Panc1 (cell line): ENCODE measurements at places on chromosomes 4 and X.
A peak's percentile ranks its signal among the peaks of the same experiment; 100 is the strongest.

- no peak overlapping the region for H3K27ac ChIP-seq
- no peaks in the 10 kb centered on the region for H3K27me3 ChIP-seq
- no peak overlapping the region for H3K4me3 ChIP-seq
- no peaks in the 10 kb centered on the region for H3K36me3 ChIP-seq
- DNase-seq: no peak
These were observed 140.5 kb downstream of the PACRGL start for GRCh38 chr4:20840648-20841190.

- H3K27ac ChIP-seq: no peak overlapping the region
- H3K4me3 ChIP-seq: peak overlapping the region; percentile 9; the same call in 1 of the 2 replicates
These were observed 178.6 kb upstream of the MAMLD1 start for GRCh38 chrX:150184491-150184890.

DNA sequence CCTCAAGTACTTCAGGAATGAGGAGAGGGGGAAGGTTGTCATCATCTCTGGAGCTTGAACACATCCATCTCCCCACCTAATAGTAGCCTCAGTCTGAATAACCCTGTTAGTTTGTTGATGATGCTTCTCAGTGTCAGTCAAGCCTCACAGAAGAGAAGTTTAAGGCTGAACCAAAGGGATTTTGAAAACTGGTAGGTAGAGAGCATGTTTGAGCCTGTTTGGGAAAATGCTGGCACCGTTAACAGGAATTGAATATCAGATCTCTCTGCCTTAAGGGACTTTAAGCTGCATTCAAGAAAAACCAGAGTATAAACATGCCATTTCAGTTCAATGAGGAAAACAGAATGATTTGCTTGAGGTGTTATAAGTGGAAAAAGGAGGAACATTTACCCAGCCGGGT lies 73.1 kb downstream of the MAPK10 start:
- DNase-seq: no peak
- no peak overlapping the region for H3K27ac ChIP-seq
- H3K27me3 ChIP-seq: no peaks in the 10 kb centered on the region
- no peak overlapping the region for H3K4me3 ChIP-seq

GRCh38 chrX:122517786-122518185 lies 666.3 kb upstream of the GRIA3 start:
- no peaks in the 10 kb centered on the region for H3K27me3 ChIP-seq
- DNase-seq: no peak
- no peaks in the 10 kb centered on the region for H3K4me1 ChIP-seq
- no peak overlapping the region for H3K4me3 ChIP-seq
- H3K27ac ChIP-seq: no peak overlapping the region

DNA sequence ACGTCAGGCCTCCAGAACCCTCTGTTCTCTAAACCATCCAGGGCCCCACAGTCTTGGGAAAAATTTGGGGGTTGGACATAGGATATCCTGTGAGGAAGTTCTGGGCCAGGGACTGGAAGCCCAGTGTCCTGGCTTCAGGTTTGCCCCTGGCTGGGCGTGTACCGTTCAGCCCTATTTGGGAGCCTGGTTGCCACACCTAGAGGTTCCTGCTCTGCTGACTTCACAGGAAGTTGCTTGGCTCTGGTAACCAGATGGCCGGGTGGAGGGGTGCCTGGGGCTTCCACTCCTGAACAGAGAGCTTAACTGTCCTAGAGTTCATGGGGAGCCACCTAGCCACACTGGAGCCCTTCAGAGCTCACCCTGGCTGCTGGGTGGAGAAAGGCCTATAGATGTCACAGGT lies 1.1 kb downstream of the TAFAZZIN start:
- no peak for DNase-seq
- H3K4me1 ChIP-seq: peaks cover 27% of the 10 kb centered on the region
- no peaks in the 10 kb centered on the region for H3K36me3 ChIP-seq
- peak overlapping the region; percentile 79 for H3K4me3 ChIP-seq
- H3K27ac ChIP-seq: peak overlapping the region; percentile 95
- H3K27me3 ChIP-seq: no peaks in the 10 kb centered on the region

- H3K4me1 ChIP-seq: no peaks in the 10 kb centered on the region
- H3K27me3 ChIP-seq: no peaks in the 10 kb centered on the region
- no peak overlapping the region for H3K27ac ChIP-seq
- no peak overlapping the region for H3K4me3 ChIP-seq
These were observed 13.7 kb upstream of the UGT2B17 start for GRCh38 chr4:68589790-68590189.

GRCh38 chr4:188295899-188296298 lies 156.7 kb downstream of the TRIML1 start:
- H3K27me3 ChIP-seq: no peaks in the 10 kb centered on the region
- H3K27ac ChIP-seq: no peak overlapping the region
- DNase-seq: no peak
- H3K36me3 ChIP-seq: no peaks in the 10 kb centered on the region
- no peak overlapping the region for H3K4me3 ChIP-seq
- H3K4me1 ChIP-seq: no peaks in the 10 kb centered on the region

DNA sequence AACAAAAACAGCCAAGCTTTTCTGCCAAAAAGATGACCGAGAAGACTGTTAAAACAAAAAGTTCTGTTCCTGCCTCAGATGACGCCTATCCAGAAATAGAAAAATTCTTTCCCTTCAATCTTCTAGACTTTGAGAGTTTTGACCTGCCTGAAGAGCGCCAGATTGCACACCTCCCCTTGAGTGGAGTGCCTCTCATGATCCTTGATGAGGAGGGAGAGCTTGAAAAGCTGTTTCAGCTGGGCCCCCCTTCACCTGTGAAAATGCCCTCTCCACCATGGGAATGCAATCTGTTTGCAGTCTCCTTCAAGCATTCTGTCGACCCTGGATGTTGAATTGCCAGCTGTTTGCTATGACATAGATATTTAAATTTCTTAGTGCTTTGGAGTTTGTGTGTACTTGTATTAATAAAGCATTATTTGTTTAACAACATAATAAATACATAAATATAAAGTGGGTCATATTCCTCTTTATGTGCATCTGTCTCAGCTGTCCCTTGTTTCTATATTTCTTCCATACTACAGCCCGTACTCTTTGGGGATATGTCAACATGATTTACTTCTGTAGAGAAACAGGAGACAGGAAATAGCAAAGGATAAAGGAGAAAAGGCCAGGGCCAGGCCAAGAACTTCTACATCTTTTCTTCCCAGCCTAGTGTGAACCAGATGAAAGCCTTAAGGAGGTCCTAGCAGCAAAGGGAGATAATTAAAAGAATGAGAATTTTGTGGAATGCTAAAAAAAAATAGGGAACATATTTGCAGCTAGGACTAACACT lies 667 bp downstream of the PTTG2 start:
- no peaks in the 10 kb centered on the region for H3K27me3 ChIP-seq
- no peak overlapping the region for H3K4me3 ChIP-seq
- DNase-seq: no peak
- no peaks in the 10 kb centered on the region for H3K4me1 ChIP-seq

DNA sequence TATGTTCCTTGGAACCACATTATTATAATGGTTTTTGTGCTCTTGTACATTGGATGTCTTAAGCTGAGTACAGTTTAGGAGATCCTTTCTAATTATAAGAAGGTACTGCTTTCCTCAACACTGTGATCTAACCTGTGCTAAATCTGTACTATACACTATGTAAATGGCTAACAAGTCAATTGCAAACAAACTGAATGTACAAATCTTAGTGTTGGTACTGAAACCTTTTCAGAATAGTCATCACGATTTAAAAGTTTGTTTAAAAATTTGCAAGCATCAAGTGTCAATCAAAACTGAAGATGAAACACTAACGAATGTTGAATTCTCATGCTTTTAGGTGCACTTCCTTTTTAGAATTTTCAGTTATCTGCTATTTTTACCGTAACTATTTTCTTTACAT lies 2090.4 kb upstream of the TENM3 start:
- no peaks in the 10 kb centered on the region for H3K36me3 ChIP-seq
- no peaks in the 10 kb centered on the region for H3K27me3 ChIP-seq
- DNase-seq: no peak
- H3K4me1 ChIP-seq: no peaks in the 10 kb centered on the region
- no peak overlapping the region for H3K27ac ChIP-seq
- no peak overlapping the region for H3K4me3 ChIP-seq

DNA sequence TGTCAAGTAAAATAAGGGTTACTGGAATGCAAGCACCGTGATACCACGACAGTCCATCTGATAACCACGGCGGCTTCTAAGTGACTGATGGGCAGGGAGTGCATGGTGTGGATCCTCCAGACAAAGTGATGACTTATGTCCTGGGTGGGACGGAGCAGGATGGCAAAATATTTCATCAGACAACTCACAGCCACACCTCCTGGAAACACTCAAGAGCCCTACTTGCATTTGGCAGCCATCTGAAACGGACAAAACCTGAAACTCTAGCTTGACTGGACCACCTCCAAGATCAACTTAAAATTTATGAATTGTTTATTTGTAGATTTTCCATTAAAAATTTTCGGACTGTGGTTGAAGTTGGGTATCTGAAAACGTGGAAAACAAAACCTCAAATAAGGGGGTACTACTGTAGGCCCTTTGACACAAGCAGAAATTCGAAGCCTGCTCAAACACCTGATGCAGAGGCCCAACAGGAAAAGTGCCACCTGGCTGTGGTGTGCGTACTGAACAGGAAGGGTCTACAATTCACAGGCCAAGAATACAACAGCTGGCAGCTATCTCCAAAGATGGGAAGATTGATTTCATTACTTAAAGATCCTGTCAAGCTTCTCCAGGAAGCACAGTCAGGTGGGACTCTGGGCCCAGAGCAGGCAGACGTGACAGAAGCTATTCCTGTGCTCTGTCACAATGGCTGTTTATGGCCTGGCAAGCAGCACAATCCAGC lies 26.0 kb downstream of the LRIT3 start:
- DNase-seq: no peak
- H3K27me3 ChIP-seq: no peaks in the 10 kb centered on the region
- H3K36me3 ChIP-seq: no peaks in the 10 kb centered on the region
- H3K27ac ChIP-seq: no peak overlapping the region

- H3K27me3 ChIP-seq: no peaks in the 10 kb centered on the region
- H3K27ac ChIP-seq: peak overlapping the region; percentile 98
- no peak for DNase-seq
- H3K36me3 ChIP-seq: no peaks in the 10 kb centered on the region
- H3K4me1 ChIP-seq: peaks cover 34% of the 10 kb centered on the region
These were observed 124.5 kb upstream of the ZCCHC13 start for GRCh38 chrX:74179499-74179898.

DNA sequence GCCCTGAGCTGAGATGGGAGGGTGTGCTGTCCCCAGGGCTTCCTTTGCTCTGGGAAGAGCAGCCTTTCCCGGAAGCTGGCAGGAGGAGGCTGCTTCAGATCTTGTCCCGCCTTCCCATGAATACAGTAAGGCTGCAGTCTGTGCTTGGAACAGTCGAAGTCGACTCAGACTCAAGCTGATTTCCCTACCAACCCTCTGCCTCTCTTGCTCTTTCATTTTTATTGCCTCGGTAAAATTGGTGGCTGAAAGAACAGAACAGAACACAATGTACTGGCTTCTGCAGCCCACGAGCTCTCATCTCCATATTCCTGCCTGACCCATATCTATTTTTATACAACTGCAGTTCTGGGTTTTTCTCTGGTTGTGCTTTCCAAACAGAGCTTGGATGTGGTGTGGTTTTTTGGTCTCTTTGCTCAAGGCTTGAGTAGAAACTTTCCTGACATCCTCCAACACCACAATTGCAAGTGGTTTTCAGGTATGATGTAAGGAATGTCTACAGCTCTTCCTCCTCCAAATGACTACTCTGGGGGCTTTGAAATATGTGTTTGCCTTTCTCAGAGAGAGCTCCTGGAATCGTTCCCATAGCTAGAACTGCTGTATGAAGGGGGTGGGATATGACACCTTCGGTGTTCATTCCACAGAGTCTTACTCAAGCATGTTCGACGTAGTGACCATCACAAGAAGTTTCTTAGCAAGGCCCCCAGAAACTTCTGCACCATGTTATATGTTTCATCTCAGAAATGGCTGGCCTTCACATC lies 61.3 kb downstream of the ENPP6 start:
- H3K4me3 ChIP-seq: no peak overlapping the region
- no peaks in the 10 kb centered on the region for H3K36me3 ChIP-seq
- H3K27me3 ChIP-seq: peaks cover 9% of the 10 kb centered on the region
- H3K4me1 ChIP-seq: no peaks in the 10 kb centered on the region
- no peak overlapping the region for H3K27ac ChIP-seq

GRCh38 chrX:133215747-133216146 lies 2.4 kb downstream of the TFDP3 start:
- no peaks in the 10 kb centered on the region for H3K36me3 ChIP-seq
- H3K4me3 ChIP-seq: no peak overlapping the region
- no peak for DNase-seq
- H3K27ac ChIP-seq: no peak overlapping the region

DNA sequence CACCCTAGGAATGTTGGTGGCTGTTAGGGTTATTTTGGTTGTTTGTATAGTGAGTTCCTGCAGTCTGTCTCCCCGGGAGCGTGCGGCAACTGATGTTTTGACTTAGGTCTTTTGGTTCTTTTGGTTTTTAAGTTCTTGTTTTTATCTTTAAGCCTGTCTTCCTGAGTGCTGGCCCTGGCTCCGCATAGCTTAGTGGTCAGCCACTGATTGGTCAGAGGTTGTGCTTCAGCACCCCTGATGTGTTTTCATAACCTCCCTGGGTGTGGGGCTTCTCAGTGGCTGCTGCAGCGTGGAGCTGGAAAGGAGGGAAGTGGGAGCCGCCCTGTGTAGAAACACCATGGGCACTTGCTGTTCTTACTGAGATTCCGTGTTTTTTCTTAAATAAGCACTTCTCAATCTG lies 5.1 kb downstream of the PIGG start:
- H3K27ac ChIP-seq: no peak overlapping the region
- H3K27me3 ChIP-seq: no peaks in the 10 kb centered on the region
- no peak overlapping the region for H3K4me3 ChIP-seq
- peaks cover 11% of the 10 kb centered on the region for H3K4me1 ChIP-seq
- peaks cover 8% of the 10 kb centered on the region for H3K36me3 ChIP-seq

GRCh38 chr4:86220121-86220520 lies 139.7 kb downstream of the MAPK10 start:
- H3K4me3 ChIP-seq: no peak overlapping the region
- DNase-seq: no peak
- no peaks in the 10 kb centered on the region for H3K27me3 ChIP-seq
- H3K27ac ChIP-seq: no peak overlapping the region
- H3K36me3 ChIP-seq: no peaks in the 10 kb centered on the region
- H3K4me1 ChIP-seq: no peaks in the 10 kb centered on the region

GRCh38 chrX:18424482-18425198 lies 768 bp upstream of the CDKL5 start:
- H3K4me1 ChIP-seq: no peaks in the 10 kb centered on the region
- H3K27ac ChIP-seq: no peak overlapping the region
- H3K36me3 ChIP-seq: no peaks in the 10 kb centered on the region

DNA sequence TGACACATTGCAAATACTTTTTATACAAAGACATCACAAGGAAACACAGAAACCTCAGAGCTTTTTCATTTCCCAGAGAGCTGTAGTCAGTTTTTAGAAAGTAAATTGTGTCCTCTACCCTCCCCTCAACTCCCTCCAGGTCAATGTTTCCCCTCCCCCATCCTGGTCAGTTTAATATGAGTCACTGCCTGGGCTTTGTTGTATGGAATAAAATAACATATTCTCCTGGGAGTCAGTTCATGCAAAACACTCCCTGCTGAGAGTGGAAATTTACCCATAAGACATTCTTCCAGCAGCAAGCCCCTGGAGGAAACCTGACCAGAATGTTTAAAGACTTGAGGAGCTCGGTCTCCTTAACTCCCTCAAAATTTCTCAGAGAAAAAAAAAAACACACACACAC lies 270.1 kb upstream of the LDB2 start:
- H3K4me1 ChIP-seq: no peaks in the 10 kb centered on the region
- H3K27ac ChIP-seq: no peak overlapping the region
- no peak overlapping the region for H3K4me3 ChIP-seq
- no peaks in the 10 kb centered on the region for H3K27me3 ChIP-seq
- no peaks in the 10 kb centered on the region for H3K36me3 ChIP-seq
- no peak for DNase-seq

- DNase-seq: no peak
- no peak overlapping the region; the same call in 1 of the 2 replicates for H3K27ac ChIP-seq
- H3K4me3 ChIP-seq: no peak overlapping the region
- no peaks in the 10 kb centered on the region for H3K36me3 ChIP-seq
These were observed 72.1 kb downstream of the BANK1 start for GRCh38 chr4:101862595-101862994.
